ENCODE measurements at places on chromosomes 16 and 17.
A peak's percentile ranks its signal among the peaks of the same experiment; 100 is the strongest.

GRCh38 chr17:74362069-74362405 is 369 bp upstream of the BTBD17 start:
- DNase-seq = no peak

DNA sequence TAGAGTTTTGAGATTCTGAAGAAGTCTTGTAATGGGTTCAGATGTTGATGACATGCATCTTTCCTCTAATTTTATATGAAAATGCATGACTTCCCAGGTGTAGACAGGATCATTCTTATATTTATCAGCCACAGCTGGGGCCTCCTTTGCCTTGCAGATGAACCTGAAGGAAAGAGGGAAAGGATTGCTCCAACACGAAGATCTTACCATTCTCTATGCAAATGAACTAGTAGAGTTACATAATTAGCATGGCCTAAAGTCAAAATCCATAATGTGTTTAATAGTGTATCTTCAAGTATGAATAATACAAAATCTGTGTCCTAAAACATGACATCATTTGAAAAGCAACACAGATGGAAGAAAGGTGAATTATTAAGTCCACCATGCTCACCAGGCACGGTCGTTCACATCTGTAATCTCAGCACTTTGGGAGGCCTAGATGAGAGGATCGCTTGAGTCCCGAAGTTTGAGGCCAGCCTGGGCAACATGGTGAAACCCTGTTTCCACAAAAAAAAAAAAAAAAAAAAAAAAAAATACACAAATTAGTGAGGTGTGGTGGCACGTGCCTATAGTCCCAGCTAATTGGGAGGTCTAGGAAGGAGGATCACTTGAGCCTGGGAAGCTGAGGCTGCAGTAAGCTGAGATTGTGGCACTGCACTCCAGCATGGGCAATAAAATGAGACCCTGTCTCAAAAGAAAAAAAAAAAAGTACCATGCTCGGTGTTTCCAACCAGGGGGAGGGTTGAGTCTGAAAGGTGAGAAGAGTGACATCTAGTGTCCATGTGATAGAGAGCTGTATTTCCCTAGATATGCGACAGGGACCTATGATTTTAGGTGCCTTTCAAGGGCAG is 6.3 kb downstream of the VWA3A start:
- peak; percentile 74 for DNase-seq

- DNase-seq = peak; percentile 62
These were observed at the start of gene MYLK3 for GRCh38 chr16:46747777-46748651. Gene MYLK3, minus strand, starts transcription at chr16:46748344. Its CDS starts 151 bp downstream, at chr16:46748193.

- DNase-seq = no peak
These were observed 118.8 kb downstream of the ITFG1 start for GRCh38 chr16:47342055-47342454.

DNA sequence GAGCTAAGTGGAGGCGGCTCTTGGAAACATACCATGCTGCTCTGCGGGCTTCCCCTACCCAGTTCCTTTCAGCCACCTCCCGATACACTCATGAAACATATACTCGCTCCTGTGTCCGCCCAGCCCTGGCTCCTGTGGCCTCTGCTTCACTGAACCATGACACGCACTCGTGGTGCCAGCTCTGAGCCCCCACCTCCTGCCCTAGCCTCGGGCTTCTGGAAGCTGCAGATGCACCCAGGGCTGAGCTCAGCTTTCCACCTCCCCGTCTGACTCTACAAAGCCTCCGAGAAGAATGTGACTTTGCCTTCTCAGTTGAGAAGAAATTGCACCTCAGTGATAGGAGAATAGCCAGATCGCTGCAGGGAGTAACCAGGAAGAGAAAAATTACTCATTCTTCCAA is 11.0 kb downstream of the CALB2 start:
- DNase-seq = peak; percentile 55

GRCh38 chr16:82470016-82470415 is 156.8 kb upstream of the CDH13 start:
- DNase-seq = peak; percentile 76

GRCh38 chr16:11202260-11203091 is 53.5 kb downstream of the SOCS1 start:
- peak; percentile 11 for DNase-seq

DNA sequence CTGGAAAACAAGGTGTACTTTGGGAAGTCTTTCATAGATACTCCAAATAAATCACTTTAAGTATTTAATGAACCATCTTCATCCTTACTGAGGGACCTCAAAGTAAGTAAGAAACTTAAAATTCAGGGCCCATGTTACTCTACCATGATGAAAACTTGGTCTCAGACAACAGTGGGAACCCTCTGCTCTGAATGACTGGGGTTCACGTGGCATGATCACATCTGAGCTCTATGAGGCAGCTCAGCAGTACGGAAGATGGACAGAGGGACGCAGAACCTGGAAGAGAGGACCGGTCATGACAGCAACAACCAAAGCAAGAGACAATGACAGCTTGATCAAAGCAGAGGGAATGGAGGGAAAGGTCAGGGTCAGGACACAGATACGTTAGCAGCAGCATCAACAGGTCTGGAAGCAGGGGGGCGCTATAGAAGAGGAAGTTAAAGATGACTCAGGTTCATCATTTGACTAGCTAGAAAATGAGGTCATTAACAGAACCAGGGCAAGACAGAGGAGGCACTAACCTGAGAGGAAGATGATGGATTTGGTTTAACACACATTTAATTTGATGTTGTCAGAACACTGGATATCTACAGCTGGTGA is 9.5 kb downstream of the XPO6 start:
- no peak for DNase-seq

Data from eye (tissue), 1 donor.